D341Med (cell line): ENCODE measurements at places on chromosomes 7 and 10.

GRCh38 chr7:105943486-105943885, 19.6 kb upstream of the CDHR3 start:
- DNase-seq, result no peak

DNA sequence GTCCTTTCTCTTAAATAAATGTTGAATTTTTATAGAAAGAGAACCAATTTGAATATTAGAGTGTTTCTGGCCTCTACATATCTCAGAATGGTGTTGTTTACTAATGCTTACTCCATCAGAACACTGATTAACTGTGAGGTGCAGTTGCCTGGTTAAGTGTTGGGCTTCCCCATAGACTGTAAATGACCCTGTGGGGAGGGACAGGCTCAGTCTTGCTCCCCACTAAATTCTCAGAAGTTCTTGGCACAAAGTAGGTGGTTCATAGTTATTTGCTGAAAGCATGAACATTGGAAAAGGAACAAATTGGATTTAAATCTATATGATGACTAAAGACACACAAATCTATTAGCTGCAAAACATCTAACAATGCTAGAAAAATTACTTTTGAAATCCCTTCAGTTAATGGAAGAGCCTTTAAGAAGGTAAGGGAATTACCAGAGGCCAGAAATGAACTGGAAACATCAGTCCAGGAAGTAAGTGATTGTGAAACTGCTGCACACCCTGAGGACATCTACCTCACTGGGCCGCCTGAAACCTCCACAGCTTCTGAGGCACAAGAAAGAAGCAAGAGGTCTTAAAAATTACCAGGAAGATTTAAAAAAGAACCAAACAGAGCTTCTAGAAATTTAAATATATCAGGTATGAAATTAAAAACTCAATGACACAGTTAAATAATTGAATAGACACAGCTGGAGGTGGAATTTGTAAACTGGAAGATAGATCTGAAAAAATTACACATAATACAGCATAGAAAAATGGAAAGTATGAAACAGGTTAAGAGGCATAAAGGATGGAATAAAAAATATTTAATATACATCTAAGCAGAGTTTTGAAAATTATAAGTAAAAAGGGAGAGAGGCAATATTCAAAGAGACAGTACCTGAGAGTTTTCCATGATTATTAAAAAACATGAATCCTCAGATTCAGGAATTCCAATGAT, 17.8 kb upstream of the COMTD1 start:
- no peak for DNase-seq

DNA sequence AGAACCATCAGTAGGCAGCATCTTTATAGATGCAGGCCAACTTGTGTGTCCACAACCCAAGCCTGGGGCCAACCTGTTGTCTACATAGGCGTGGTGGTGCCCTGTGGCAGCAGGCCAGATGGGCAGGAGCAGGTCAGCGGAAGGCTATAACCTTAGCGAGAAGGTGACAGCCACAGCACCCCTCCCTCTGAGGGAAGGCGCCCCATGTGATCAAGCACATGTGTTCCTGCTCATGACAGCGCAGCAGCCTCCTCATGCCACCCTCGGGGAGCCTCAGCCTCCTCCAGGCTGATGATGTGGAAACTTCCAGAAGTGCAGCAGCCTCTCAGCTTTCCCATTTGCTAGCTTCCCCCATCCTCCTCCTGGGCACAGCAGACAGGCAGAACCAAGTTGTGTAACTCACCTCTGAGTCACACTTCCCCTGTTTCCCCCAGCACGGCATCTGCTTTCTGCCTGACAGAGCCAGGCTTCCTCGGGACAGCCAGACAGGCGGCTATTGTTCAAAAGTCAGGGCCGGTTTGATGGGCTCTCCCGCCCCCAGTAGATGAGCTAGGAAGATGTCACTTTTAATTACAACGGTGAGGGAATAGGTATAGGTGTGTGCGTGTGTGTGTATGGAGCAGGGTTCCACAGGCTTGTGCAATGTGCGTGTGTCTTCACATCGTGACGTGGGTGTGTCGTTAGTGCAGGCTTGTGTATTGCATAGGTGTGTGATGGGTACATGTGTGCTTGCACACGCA, 312.0 kb upstream of the ZMIZ1 start:
- no peak for DNase-seq

GRCh38 chr10:108275895-108276685, 1111.6 kb upstream of the SORCS1 start:
- DNase-seq, result no peak

GRCh38 chr7:112484671-112485167, 3.9 kb downstream of the LSMEM1 start:
- DNase-seq, result no peak

DNA sequence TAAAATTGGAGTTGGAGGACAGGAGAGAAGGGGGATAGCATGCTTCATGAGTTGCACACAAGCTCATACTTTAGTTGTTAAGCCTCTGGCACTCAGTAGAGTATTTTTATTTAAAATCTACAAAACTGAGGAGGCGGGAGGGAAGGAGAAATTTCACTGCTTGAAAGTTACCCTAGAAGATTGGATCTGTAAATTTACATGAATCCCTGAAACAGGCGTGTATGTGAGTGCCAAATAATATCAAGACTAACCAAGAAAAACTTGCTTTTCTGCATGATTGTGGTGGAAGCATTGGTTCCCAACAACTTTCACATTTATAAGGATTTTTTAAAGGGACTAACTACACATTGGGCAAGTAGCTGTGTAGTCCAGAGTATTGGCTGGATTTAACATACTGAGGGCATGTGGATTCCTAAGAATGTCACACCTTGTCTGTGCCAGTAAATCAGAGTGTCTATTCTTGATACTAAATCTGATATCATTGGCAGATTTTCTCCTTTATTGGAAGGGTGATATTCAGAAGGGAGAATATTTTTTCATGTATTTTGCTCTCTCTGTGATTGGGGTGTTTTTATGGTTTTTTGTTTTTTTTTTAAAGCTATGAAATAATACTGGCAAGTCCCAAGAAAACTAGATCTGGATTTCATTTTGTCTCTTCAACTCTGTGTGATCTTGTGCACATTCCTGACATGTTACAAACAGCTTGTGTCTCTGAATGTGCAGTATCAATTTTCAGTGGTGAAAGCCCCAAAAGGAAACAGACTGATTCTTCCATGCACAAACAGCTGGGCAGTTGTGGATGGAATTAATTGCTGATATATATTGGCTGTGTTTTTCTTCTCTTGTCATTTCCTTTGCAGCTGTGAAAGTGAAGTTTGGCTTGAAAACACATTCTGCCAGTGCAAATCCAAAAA, 67.2 kb downstream of the ADD3 start:
- no peak for DNase-seq

- no peak for DNase-seq
These were observed 12.0 kb upstream of the PARP12 start for GRCh38 chr7:140074780-140075179.

GRCh38 chr10:35092851-35093250, 2.7 kb upstream of the CUL2 start:
- no peak for DNase-seq

- no peak for DNase-seq
These were observed 742.3 kb upstream of the GALNT17 start for GRCh38 chr7:70389531-70390151.
